ENCODE measurements at places on chromosomes 7 and 10.
A peak's percentile ranks its signal among the peaks of the same experiment; 100 is the strongest.

- no peak for DNase-seq
These were observed 175.3 kb upstream of the SH2B2 start for GRCh38 chr7:102111061-102112041.

- DNase-seq: no peak
These were observed 76.6 kb upstream of the TNRC18 start for GRCh38 chr7:5500056-5500776.

GRCh38 chr10:94138391-94138790 is 144.7 kb downstream of the PLCE1 start:
- DNase-seq: no peak

- no peak for DNase-seq
These were observed 139.9 kb downstream of the CCDC71L start for GRCh38 chr7:106520962-106521514.

GRCh38 chr7:151069841-151070573 is 10.6 kb downstream of the FASTK start:
- DNase-seq: no peak

GRCh38 chr10:22346096-22346661 is 883 bp downstream of the SPAG6 start:
- no peak for DNase-seq

DNA sequence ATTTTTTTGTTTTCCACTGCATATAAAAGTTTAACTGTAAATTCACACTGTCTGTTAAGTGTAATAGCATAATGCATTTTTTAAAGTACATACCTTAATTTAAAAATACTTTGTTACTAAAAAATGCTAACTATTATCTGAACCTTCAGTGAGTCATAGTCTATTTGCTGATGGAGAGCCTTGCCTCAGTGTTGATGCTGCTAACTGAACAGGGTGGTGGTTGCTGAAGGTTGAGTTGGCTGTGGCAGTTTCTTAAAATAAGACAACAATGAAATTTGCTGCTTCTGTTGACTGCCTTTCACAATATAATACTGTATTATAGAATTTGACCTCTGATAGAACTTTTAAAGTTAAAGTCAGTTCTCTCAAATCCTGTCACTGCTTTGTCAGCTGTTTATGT is 72.3 kb upstream of the GATAD1 start:
- DNase-seq: no peak

- DNase-seq: no peak
These were observed 41.2 kb downstream of the AOAH start for GRCh38 chr7:36683111-36683510.

- DNase-seq: peak; percentile 81
These were observed 35.3 kb downstream of the BLNK start for GRCh38 chr10:96236090-96236478.

DNA sequence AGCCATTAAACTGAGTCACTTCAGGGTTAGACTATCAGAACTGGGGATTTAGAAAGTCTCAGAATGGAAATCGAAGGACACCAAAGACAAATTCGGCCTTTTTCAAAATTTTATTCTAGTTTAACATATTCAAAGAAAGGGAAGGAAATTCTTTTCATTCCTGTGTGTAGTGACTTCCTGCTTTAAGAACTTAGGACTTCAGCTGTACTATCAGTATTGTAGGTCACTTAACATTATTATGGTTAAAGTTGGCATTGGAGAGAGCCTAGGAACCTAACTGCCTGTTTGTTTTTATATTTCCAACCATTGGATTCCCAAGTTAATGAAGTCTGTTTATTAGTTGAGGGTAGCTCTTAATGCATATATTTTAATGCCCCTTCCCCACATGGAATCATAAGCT is 63.7 kb downstream of the PTEN start:
- DNase-seq: no peak

- no peak for DNase-seq
These were observed 53.1 kb upstream of the TM9SF3 start for GRCh38 chr10:96639899-96640298.

DNA sequence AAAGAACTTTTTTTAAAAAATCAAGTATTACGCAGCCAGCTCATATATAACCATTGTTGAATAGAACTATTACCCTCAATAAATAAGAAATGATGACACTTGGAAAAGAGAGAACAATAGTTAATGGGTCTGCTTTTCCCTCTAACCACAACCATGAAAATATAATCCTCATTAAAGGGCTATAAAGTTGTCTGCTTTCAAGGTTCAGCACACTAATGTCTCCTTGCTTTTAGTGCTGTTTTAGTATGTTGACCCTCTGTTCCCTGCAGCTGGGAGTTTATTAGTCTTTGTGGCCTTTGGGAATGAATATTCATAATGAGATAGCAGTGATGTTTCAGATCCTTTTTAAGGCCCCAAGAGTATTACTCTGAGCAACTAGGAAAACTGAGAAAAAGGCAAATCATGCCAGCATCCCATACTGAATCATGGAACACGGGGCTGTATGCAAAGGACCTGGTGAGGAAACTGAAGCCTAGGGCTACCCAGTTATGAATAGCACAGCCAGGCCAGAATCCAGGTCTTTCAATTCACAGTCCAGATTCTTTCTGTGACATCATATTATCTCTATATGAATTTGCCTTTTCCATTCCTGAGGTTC is 332.0 kb upstream of the LRGUK start:
- no peak for DNase-seq

DNA sequence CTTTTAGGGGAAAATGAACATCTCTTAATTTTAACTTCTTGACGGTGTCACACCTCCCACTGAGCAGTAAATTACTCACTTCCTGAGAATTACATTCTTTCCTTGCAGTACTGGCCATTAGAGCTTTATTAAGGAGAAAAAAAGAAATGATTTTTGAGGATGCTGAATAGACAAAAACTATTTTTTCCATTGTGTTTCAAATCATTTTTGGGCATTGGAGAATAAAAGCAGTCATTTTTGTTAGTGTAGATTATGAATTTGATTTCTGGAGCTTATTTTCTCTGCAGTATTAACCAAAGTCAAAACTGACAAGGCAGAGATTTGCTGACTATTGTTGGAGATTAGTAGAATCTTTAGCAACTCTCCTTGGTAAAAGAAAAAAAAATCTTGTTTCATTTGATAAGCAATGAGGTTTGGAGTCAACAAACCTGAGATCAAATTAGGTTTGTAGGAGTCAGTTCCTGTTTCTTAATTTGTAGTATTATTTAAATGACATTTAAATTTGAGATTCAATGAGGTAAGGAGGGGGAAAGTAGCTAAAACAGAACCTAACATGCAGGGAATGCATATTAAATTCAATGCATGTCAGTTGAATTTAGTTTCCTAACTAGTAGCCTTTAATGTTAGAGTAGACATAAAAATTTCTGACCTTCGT is 70.6 kb downstream of the AP3M1 start:
- no peak for DNase-seq

DNA sequence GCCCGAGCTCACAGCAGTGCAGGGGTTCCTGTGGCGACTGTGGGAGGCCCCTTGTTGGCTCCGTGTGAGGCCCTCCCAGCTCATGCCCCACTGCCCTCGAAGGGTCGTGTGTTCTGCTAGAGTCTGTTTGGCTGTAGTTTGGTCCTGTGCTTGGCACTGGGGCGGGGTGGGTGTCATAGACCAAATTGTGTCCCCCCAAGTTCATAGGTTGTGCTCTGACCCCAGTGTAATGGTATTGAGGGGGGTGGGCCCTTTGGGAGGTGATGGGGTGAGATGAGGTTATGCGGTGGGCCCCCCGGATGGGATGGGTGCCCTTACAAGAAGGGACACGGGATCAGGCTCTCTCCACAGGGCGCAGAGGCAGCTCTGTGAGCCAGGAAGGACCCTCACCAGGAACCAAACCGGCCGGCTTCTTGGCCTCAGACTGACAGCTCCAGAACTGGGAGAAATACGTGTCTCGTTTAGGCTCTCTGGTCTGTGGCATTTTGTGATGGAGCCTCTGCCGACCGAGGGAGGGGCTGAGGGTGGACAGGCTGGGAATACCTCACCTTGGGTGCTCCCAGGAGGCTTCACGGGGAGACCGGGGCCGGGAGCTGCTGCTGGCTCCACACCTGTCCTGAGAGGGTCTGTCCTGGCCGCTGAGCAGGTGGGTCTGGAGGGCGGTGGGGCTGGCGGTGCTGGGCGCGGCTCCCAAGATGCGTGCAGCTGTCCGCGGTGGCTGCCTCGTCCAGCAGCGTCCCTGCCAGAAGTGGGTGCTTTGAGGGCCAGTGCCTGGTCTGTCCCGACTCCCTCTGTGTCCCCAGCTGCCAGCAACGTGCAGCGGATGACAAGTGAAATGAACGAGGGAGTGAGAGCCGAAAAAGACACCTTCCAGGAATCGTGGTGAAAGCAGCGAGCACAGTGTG is 89.4 kb downstream of the INPP5A start:
- DNase-seq: no peak

DNA sequence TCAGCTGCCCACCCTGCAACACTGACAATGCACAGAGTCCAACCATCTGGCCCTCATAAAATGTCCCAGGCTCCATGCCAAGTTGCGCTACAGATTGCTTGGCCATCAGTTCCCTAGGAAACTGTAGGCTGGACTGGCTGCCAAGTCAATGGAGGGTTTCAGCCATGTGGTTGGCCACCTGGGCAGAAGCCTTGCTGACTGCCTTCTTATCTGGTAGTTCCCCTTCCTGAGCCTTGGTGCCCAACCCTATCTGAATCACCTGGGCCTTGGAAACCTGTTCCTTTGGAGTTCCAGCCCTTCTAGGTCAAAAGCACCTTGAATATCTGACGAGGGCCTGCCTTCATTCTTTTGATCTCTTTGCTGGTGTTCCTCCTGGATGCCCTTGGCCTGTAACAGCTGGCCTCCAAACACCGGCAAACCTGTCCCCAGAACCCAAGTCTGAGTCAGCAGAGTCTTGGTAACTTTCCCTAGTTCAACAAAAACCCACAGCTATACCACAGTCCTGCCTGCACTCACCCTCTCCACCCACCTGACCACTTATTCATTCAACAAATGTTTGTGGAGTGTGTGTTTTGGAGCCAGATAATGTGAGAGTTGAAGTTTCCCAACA is 37.4 kb upstream of the KDM7A start:
- no peak for DNase-seq

DNA sequence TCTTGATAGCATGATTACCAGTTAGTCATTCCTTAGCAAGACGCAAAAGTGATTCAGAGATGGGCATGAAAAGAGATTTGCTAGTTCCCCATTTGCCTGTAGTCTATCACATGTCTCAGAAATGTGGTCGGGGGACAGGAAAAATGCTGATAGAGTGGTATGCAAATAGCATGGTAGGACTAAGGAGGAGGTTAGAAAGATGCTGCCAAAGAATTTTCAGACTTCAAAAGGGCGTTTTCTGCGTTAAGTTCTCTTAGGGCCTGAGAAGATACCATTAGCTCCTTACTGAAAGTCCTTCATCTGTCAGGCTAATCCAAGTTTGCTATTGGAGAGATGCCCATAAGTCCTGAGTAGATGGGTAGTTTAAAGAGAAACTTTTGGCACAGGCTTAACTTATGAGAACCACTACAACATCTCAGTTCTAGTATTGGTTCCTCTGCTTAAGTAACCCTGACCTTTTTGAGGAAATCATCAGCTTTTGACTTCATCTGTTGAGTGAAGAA is 2.7 kb downstream of the CALD1 start:
- no peak for DNase-seq

- no peak for DNase-seq
These were observed 71.2 kb downstream of the WNT2 start for GRCh38 chr7:117251687-117252086.

DNA sequence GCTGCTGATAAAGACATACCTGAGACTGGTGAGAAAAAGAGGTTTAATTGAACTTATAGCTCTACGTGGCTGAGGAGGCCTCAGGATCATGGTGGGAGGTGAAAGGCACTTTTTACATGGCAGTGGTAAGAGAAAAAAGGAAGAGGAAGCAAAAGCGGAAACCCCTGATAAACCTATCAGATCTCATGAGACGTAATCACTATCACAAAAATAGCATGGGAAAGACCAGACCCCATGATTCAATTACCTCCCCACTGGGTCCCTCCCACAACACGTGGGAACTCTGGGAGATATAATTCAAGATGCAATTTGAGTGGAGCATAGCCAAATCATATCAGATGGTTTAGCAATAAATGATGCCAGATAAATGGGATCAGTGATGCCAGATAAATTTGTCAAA is 892.0 kb upstream of the CELF2 start:
- no peak for DNase-seq

DNA sequence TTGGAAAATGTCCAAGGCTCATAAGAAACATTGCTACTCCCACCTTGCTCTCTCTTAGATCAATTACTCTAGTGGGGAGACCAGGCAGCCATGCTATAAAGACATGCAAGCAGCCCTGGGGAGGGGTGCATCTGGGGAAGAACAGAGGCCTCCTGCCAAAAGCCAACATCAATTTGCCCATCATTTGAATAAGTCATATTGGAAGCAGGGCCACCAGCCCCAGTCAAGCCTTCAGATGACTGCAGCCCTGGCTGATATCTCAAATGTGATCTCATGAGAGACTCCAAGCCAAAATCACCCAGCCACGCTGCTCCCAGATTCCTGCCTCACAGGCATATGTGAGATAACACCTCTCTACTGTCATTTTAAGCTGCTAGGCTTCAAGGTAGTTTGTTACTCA is 157.5 kb upstream of the PDE1C start:
- DNase-seq: no peak

- DNase-seq: no peak
These were observed 54.2 kb downstream of the ABI1 start for GRCh38 chr10:26806557-26806956.

DNA sequence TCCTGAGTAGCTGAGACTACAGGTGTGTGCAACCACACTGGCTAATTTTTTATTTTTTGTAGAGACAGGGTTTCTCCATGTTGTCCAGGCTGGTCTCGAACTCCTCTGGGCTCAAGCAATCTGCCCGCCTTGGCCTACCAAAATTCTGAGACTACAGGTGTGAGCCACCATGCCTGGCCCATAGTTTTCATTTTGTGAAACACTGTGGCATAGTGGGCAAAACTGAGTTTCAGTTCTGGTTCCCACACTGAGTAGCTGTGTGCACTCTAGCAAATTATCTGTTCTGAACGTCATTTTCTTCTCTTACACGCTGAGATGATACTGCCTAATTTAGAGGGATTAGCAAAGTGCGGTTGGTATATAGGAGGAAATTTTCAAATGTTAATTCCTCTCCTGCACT is 13.5 kb downstream of the ATP5MK start:
- no peak for DNase-seq

DNA sequence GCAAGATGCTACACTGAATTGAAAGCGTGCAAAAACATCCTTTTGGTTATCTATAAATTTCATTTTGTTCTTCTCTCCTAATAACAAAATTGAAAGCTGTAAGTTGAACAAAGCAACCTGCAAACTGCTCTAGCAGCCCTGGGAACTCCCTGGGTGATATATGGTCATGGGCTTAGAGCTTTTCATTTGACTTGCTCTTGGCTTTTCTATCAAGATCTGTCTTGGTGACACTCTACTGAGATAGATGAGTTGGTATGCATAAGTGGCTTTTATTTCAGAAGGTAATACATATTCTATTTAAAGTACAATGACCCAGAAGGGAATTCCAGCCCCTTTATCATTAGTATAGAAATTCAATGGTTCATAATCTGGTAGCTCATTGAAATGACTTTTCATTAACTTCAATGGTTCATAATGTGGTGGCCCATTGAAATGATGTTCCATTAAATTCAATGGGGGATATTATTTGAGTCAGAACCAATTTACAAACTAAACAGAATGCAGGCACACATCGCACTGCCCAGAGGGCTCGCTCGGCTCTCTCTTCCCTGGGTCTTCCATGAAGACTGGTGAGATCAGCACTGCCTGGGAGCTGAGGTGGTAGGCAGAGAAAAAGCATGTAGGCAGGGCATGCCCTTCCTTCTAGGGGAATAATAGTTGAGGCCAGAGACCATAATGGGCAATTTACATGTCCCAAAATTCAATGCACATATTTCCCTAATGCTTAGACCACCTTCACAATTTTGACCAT is 10.1 kb upstream of the KCNMA1 start:
- no peak for DNase-seq

GRCh38 chr7:23181684-23182553 is at the start of gene NUP42:
Gene NUP42 (plus strand): TSS chr7:23182048. CDS start chr7:23182086, 38 bp downstream.
- peak; percentile 90 for DNase-seq

Measured in bone marrow (tissue), 2 donors.